GM23248 (cell line): ENCODE measurements at places on chromosomes 2 and 18. TPM values are rescaled to one million over a fixed set of nuclear protein-coding genes. Genes with fewer than 3 reads are reported as not detected.

Gene LIMS3
- polyA plus RNA-seq: 7.6 and 10.2 TPM in 2 replicates

Gene SMARCAL1
- polyA plus RNA-seq: 30.5 and 32.3 TPM in 2 replicates

Gene TCF23
- not detected in 2 replicates for polyA plus RNA-seq

Gene MAP3K19
- polyA plus RNA-seq: not detected in 2 replicates

Gene KCNE4
- 3.1 and 3.3 TPM in 2 replicates for polyA plus RNA-seq

Gene AMER3
- not detected in 2 replicates for polyA plus RNA-seq
